ENCODE measurements at places on chromosomes 2 and 18.

DNA sequence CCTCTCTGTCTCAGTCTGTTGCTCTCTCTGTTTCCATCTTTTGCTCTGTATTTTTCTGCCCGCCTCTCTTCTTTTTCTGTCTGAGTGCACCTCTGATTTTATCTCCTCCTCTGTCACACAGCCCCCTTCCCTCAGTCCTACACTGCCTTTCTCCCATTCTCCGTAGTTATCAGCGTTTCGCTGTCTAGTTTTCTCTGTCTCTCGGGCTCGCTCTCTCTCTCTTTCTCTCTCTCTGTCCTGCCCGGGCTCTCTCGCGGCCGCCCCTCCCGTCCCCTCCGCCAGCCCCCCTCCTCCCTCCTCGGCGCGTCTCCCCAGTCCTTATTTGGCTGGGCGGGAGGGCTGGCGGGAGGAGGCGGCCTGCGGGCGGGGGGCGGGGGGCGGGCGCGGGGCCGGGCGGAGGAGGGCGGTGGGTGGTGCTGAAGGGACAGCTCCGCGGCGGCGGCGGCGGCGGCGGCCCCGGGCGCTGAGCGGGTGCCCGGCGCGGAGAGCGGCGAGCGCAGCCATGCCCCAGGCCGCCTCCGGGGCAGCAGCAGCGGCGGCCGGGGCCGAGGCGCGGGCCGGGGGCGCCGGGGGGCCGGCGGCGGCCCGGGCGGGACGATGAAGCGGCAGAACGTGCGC lies at the start of gene KCNK3:
TSS of gene KCNK3 (plus strand) at position 444 of the 618 bp plus-strand sequence. CDS start at position 598, 154 bp downstream.
- DNase-seq = peak; percentile 11

GRCh38 chr18:24470805-24471204 lies 10.4 kb downstream of the HRH4 start:
- DNase-seq = no peak

DNA sequence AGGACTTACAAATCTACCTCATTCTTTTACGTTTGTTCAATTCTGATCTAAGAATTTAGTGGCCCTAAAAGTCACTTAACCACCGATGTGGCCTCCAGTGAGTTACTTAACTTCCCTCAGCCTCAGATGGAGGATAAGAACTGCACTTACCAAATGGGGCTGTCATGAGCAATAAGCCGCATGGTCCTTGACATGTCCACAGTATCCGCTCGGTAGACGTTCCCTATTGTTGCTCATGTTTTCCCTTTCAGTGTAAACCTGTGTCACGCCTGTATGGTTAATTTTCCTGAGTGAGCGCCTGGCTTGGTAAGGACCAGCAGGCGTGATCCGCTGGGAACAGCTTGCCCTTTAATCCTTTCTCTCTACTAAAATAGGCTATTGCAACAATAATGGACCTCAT lies 20.3 kb downstream of the SEC11C start:
- DNase-seq = no peak

GRCh38 chr2:208407667-208408066 lies 1.1 kb downstream of the PTH2R start:
- DNase-seq = no peak

DNA sequence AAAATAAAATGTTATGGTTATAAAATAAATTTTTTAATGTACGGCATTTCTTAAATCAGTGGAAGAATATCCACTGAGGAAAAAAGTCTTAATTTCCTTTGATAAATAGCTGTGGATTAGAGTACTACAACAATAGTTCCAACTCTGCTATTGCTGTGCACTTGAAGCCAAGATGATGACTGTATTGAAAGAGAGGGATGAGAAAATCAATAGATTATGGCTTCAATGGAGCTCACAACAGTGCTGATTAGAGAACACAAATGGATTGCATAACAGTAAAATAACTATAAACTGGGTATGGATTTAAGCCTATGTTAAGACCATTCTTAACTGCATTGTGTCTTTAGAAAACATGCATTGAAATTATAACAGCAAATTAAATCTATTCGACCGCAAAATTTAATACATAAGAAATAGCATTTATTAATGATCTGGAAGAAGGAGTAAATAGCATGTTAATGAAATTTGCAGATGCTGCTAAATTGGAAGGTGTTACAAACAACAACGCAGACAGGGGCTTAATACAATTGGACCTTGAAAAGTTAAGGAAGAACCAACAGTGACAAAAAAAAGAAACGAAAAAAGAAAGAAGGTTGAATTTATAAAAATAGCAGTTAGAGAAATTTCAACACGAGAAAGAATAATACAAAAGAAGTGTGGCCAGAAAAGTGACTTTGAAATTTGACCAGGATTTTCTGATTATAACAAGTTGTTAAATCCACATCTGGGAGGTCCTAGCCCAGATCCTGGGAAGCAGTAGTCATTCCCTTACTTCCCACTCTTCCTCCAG lies 8.6 kb upstream of the MAP3K20 start:
- no peak for DNase-seq

DNA sequence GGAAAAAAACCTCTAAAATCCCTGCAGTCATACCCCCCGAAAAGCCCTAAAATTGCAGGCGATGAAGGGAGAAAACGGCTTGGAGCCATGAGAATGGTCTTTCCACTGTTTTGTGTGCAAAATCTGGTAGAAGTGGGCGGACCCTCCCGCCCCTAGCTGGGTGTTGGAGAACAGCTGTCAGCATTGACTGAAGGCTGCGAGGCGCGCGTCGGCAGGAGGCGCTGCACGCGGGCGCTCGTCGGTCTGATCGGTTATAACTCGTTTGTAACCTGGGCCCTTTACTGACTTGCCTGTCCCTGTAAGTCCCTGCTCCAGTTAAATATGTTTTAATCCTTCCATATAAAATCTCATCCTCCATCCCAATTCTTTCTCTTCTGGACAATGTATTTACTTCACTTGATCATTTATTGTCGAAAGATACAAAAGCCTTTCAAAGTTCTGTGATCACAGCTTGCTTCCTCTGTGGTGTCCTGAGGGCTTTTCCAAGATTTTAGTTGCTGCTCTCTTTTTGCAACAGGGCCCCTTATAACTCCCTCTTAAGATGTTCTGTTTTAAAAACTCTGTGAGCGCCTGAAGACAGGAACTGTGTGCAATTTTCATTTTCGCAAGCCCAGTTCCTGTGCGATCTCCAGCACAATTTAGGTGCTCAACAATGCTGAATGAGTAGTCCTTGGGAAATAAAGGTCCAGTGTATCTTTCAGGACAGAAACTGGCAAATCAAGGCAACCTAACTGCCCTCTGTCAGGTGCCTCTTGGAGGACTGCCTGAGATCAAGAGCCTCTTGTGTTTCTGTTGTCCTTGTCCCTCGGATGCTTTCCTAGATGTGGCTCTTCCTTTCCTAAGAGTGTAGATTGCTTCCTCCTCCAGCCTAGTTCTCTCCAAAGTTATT lies 918 bp upstream of the HNRNPLL start:
- DNase-seq = no peak

GRCh38 chr18:33161131-33161530 lies 279.4 kb downstream of the CCDC178 start:
- DNase-seq = no peak

GRCh38 chr2:127162261-127163089 lies 55.5 kb upstream of the BIN1 start:
- DNase-seq = no peak

- DNase-seq = no peak
Observed at GRCh38 chr2:120079647-120080046, 66.8 kb downstream of the EPB41L5 start.

- DNase-seq = no peak
Observed at GRCh38 chr2:117086943-117087250, 727.6 kb upstream of the DDX18 start.

DNA sequence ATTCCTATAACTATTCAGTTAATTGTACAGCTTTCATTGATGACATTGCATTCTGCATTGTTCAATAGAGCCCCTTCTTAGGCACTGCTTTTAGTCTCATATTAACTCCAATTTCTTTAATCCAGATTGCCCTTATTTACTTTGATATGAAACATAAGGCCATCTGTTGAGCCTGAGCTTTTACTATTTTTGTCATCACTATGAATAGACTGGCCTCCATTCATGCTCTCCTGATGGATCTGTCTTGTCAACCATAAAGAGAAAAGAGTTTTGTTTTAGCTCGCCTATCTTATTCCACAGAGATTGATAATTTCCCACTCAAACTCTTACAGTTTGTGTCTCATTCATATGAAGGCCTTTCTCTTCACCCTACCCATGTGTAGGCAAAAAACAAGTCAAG lies 159.2 kb upstream of the DTNA start:
- DNase-seq = no peak

DNA sequence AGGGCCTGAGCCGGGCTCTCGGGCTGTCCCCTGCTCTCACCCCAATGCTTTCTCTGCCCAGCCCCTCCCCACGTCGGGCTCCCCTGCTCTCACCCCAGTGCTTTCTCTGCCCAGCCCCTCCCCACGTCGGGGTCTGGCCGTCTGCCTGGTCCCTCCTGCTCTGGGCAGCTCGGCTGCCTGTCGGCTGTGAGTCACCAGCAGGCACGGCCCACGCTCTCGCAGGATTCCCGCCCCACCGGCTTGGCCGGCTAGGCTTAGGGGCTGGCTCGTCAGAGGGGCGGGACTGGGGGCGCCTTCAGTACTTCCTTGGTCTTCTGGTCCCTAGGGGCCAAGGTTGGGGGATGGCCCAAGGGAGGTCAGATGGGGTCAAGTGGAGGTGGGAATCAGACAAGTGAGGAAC lies 3.3 kb downstream of the BOK start:
- no peak for DNase-seq

- DNase-seq = no peak
Observed at GRCh38 chr2:109222825-109223471, 93.9 kb downstream of the SH3RF3 start.

DNA sequence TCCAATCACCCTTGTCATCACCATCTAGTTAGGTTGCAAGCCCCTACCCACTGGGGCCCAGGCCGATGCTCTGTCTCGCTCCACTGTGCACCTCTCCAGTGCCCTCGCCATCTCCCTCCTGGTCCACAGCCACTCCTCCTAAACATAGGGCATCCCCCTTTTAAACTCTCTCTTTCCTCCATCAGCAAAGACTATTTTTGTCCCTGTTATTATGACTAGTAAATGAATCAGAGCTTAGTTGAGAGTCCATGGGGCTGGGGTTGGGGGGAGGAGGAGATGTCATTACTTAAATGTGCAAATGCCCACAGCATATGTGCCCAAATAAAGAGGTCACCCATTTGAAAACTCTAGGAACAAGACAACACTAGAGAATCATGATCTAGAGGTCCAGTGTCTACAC lies 167.4 kb downstream of the TRABD2A start:
- DNase-seq = no peak

- DNase-seq = no peak
Observed at GRCh38 chr2:120765678-120766469, 30.2 kb downstream of the GLI2 start.

DNA sequence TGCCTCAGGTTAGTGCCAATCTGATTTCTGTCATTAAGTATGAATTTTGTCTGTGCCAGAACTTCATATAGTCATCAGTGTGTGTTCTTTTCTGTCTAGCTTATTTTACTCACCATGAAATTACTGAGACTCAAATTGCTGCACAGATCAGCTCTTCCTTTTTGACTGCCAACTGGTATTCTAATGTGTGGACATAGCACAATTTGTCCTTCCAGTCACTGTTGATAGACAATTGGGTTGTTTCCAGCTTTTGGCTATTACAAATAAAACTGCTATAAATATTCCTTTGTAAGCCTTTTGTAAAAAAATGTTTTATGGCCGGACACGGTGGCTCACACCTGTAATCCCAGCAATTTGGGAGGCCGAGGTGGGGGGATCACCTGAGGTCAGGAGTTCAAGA lies 7.7 kb downstream of the SH3YL1 start:
- no peak for DNase-seq

GRCh38 chr18:79887181-79888000 lies 64.1 kb downstream of the SLC66A2 start:
- DNase-seq = no peak

GRCh38 chr2:40374543-40375240 lies 77.2 kb downstream of the SLC8A1 start:
- no peak for DNase-seq

- no peak for DNase-seq
Observed at GRCh38 chr18:8322486-8322885, 286.8 kb upstream of the RAB12 start.

GRCh38 chr18:77025123-77025522 lies 107.5 kb downstream of the MBP start:
- no peak for DNase-seq

- no peak for DNase-seq
Observed at GRCh38 chr2:84214455-84214854, 244.6 kb downstream of the SUCLG1 start.
